ENCODE measurements at places on chromosomes 7 and 10.

- DNase-seq = peak; percentile 78
These were observed 48.9 kb downstream of the PARD3 start for GRCh38 chr10:34766266-34766600.

GRCh38 chr10:102069071-102069470, 3.9 kb downstream of the HPS6 start:
- no peak for DNase-seq

DNA sequence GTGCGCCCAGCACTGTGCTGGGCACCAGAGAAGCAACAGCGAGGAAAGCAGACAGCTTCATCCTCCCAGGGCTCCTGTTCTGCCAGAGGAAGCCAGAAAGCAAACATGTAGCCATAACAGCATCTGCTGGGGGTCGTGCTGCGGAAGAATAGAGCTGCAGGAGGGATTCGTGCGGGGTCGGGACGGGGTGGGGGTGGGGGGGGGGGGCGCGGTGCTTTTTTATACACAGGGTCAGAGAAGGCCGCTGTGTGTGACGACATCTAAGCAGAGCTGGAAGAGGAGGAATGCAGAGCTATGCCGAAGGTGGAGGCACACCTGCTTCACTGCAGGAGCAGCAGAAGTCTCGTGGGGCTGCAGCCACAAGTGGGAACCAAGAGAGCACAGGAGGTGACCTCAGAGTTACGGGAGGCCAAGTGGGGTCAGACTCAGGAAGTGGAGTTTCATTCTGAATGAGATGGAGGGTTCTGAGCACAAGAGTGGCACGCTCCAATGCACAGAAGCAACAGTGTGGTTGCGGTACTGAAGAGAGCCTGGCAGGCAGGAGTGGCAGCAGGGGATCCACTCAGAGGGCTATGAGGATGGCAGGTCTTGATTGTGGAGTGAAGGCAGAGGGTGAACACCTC, 11.1 kb downstream of the PKD1L1 start:
- no peak for DNase-seq

- no peak for DNase-seq
These were observed 118.9 kb downstream of the PRPF18 start for GRCh38 chr10:13705526-13706174.

GRCh38 chr7:138626846-138627245, 74.3 kb downstream of the SVOPL start:
- no peak for DNase-seq

DNA sequence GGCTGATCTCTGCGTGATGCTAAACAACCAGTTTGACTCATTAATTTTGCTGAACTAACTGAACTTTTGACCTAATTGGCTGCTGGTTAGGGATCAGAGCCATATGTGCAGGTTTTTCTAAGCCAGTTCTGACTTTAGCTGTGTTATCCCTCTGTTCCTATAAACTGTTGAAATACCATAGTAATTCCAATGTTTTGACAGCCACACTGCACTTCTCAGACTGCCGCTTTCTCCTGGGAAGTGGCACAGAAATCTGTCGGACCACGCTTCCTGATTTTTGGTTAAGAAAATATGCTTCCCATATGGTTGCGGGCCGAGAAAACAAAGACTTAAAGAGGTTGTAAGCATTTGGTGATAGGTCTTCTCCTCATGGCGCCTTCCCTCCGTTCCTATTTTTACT, 42.3 kb downstream of the TBXAS1 start:
- DNase-seq = peak; percentile 55

GRCh38 chr10:26269754-26270153, 53.2 kb downstream of the GAD2 start:
- peak; percentile 10 for DNase-seq

DNA sequence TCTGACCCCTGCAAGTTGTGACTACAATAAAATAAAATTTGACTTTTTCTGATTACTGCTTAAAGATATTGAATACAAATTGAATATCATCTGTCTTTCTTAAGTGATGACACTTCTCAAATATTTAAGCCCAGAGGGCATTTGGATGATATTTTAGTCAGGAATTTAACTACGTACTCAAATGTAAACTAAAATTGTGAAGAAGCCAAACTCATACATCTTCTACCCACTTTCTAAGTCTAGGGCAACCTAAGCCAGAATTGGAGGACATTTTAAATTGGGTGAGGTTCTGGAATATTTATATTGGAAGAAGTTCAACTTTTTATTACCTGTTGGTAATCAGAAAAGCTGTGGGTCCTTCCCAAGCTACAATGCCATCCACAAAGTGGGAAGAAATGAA, 149.1 kb upstream of the WDR11 start:
- DNase-seq = no peak

GRCh38 chr7:134427896-134428295, 31.0 kb downstream of the AKR1B1 start:
- DNase-seq = no peak

DNA sequence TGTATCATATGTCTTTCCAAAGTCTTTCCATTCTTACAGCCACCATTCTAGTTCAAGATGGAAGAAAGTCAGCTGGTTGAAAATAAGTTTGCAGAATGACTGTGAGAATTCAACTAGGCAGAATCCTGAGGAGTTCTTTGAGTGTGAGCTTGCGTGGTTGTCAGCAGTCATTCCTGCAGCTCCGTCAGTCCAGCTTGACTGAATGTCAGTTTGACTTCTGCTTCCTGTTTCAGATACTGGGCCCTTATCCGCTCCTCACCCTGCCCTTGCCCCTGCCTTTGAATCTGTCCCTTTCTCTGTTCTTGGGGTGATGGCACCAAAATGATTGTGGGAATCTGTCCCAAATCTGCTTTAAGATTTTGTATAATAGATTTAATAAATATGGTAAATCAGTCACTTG, 27.8 kb downstream of the SLC26A5 start:
- no peak for DNase-seq

DNA sequence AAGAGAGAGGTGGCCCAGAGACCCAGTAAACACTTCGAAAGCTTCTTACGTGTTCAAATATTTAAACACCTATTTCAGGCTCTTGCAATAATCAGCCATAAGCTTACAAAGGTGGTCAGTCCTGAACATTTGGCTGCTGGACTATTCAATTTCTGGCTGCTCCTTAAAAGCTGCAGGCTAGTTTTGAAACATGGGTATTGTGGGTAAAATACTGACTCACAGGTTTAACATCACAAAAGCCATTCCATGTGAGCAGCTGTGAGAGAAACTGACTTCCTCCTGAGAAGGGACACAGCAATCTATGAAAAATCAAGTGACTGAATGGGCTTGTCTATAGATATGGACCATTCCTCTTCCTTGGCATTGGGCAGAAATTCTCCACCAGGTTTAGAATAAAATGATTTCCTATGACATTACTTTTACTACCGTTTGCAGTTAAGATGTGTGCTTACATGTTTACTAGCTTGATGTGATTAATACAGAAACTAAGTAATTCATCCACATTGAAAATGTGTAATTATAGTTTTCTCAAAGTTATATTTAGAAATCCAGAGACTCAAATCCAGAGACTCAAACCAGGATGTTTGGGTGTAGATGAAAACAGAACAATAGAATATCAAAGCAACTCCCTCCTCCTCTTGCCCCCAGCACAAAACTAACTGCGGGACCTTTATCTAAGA, 252.3 kb downstream of the GATA3 start:
- no peak for DNase-seq

GRCh38 chr7:78198756-78199155, 400.2 kb downstream of the PHTF2 start:
- no peak for DNase-seq

GRCh38 chr10:5043716-5044115, 40.1 kb upstream of the AKR1C2 start:
- DNase-seq = peak; percentile 29

DNA sequence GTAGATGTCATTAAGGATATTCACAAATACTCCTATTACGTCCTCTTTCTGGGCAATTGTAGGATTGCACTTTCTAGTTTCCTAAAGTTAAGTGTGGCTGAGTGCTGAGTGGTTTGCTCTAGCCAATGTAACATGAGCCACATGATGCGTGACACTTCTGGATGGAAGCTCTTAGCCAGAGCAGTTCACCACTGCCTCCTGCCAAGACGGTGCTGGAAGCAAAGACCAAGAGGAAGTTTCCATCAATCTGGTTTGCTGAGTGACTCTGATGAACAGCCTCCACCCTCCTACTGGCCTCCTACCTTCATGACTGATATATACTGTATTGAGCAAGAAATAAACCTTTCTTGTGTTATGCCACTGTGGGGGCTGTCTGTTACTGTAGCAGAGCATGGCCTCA, 318.1 kb downstream of the KCNMA1 start:
- DNase-seq = no peak

GRCh38 chr7:43307522-43307921, 195.1 kb downstream of the HECW1 start:
- no peak for DNase-seq

- DNase-seq = no peak
These were observed 425.3 kb downstream of the INHBA start for GRCh38 chr7:41277561-41277960.

GRCh38 chr10:21475393-21475792, 50.1 kb downstream of the SKIDA1 start:
- DNase-seq = no peak

- DNase-seq = no peak
These were observed 57.7 kb upstream of the IGFBP3 start for GRCh38 chr7:45978731-45979211.

DNA sequence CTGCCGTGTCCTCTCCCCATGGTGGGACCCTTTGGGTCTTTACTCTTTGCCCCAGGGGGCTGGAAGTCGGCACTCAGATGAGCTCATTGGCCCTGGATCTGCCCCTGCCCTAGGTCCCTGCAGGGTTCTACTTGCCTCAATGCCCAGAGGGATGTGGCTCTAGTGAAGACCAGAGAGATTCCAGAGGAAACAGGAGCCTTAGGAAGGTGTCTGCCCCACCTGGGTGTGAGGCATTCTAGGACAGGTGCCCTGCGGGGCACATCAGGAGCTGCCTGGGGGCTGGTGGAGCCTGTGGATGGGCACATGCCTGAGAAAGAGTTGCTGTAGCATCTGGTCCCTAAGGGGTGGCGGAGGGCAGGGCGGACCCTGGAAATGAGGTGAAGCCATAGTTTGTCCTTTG, 128.6 kb downstream of the ADCY1 start:
- no peak for DNase-seq

GRCh38 chr10:62025901-62026879, 124.7 kb downstream of the ARID5B start:
- no peak for DNase-seq

GRCh38 chr10:121079226-121079625, 228.1 kb downstream of the WDR11 start:
- no peak for DNase-seq

GRCh38 chr10:4083509-4084003, 298.5 kb upstream of the KLF6 start:
- peak; percentile 46 for DNase-seq

- no peak for DNase-seq
These were observed 21.3 kb upstream of the ZMIZ2 start for GRCh38 chr7:44727158-44727936.

DNA sequence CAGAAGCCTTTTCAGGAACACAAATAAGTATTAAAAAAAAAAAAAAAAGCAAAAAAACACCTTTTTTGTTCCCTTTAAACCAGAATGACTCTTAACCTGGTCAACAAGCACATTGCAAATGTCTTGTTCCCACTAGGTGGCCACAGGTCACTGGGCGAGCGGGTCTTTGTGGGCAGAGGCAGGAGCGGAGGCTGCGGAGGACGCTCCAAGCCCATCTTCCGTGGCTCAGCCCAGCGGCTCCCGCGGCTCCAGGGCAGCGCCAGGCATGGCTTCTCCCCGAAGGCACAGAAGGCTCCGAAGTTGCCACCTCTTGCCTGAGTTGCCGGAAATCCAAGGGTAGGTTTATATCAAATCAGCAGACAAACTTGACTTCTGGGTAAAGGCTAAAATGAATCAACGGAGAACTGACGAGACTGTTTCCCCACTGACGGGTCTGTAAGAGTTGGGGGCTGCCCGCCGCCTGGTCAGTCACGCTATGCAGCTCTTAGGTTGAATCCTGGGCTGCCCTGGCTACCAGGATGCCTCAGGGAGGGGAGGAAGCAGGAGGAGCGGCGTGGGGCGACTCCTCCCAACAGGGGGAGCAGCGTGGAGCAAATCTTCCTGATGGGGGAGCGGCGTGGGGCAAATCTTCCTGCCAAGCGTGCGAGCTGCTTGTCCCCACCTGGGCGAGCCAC, 144.5 kb downstream of the PTPRN2 start:
- no peak for DNase-seq

DNA sequence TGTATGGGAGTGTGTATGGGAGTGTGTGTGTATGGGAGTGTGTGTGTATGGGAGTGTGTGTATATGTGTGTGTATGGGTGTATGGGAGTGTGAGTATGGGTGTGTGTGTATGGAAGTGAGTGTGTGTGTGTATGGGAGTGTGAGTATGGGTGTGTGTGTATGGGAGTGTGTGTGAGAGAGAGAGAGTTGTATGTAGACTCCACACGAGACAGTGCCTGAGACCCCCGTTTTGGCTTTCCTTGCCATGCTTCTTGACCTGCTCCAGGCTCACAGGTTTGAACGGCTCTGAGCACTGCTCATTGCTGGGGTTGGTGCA, 49.7 kb downstream of the COL17A1 start:
- no peak for DNase-seq

DNA sequence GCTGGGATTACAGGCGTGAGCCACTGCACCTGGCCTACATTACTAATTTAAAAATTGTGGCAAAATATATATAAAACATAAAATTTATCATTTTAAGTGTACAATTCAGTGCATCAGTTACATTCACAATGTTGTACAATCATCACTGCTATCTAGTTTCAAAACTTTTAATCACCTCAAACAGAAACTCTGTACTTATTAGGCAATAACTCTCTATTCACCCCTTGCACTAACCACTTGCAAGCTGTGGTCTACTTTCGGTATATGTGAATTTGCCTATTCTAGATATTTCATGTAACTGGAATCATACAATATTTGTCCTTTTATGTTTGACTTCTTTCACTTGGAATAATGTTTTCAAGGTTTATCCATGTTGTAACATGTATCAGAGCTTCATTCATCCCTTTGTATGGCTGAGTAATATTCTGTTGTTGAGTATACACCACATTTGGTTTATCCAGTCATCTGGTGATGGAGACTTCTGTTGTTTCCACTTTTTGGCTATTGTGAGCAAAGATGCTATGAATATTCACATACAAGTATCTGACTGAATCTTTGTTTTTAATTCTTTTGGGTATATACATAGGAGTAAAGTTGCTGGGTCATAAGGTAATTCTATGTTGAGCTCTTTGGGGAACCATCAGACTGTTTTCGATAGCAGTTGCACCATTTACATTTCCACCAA, 14.3 kb upstream of the ELOVL3 start:
- DNase-seq = no peak

- DNase-seq = no peak
These were observed 17.5 kb downstream of the FAM171A1 start for GRCh38 chr10:15353471-15354017.

DNA sequence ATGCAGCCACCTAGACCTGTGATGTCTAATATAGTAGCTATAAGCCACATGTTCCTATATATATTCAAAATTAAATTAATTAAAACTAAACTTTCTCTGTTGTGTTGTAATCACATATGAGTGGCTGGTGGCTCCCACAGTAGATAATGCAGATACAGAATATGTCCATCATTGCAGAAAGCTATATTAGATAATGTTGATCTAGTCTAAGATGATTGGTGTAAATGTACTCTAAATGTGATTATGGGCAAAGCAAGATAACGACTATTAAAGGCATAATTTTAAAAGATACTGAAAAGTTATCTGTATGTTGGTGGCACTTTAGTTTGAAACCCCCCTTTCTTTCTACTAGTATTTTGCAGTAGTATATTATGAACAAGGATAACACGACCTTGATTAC, 5.7 kb upstream of the HGF start:
- no peak for DNase-seq

- peak; percentile 28 for DNase-seq
These were observed 1.7 kb downstream of the PLEKHS1 start for GRCh38 chr10:113753020-113753692.
